Lung microvascular endothelial cell (primary cell): ENCODE measurements at places on chromosomes 7 and 10. TPM values are rescaled to one million over a fixed set of nuclear protein-coding genes. Genes with fewer than 3 reads are reported as not detected.

GRCh38 chr10:133325440-133326222 is 11.1 kb downstream of the CALY start:
- DNase-seq, result no peak

DNA sequence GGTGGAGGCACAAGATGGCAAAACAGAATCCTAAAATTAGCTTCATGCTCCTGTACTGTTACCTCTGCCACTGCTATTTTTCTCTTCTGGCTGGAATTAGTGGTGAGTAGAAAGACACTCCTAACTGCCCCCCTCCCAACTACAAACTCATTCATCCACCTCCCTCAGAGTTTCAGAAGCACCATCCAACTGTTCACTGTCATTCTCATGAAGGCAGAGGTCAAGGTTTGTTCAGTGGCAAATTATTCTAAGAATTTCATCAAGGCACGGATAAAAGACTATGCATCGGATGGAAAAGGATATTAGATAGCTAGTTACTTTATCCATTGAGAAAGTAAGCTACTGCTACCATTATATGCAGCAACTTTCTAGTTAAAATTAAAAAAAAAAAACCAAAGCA is 59.7 kb downstream of the LRGUK start:
- DNase-seq, result no peak

DNA sequence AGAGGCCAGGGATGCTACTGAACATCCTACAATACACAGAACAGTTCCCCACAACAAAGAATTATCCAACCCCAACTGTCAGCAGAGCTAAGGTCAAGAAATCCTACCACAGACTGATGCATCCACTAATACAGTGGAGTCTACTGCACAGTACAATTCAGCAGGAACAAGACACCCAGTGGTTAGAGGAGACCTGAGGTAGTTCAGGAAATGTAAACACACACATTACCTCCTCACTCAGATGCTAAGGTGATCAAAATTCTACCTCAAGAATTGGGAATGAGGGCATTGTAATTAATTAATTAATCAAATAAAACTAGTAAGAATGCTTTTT is 91.4 kb downstream of the ZFAND4 start:
- no peak for DNase-seq

- DNase-seq, result peak; percentile 75
Measured at GRCh38 chr10:127853868-127854768, 38.6 kb downstream of the CLRN3 start.

DNA sequence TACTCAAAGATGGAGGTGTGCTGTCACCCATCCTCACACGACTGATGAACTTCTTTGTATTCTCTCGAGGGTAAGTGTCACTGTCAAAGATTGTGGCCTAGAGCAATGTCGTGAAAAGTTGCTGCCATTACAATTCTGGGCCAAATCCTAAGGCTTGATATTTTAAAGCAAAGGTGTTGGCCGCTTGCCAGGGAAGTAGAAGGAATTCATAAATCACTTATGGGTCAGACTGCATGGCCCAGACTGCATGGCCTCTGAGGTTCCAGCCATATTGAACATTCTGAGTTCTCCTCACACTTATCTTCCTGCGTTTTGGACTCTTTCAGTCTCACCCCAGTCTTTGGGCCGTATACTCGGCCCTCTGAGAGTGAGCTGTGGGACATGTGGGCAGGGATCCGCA is 8.6 kb downstream of the MEST start:
- DNase-seq, result no peak

DNA sequence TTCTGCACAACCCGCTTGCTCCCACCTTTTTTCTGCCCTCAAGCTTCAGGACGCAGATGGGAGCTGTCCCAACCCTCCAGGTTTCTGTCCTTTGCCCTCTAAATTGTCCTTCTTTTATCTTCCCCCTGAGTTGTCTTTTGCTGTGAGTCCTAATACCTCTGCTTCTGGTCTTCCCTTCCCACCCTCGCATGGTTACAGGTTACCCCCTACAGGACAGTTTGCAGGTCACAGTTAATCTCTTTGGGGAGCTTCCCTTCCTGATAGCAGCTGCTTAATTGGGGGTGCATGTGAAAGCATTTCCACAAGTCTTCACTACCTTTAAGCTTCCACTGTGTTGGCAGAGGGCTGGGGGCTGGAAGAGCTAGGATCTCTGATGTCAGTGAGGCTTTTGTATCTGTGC is 121.5 kb upstream of the CXCL12 start:
- no peak for DNase-seq

DNA sequence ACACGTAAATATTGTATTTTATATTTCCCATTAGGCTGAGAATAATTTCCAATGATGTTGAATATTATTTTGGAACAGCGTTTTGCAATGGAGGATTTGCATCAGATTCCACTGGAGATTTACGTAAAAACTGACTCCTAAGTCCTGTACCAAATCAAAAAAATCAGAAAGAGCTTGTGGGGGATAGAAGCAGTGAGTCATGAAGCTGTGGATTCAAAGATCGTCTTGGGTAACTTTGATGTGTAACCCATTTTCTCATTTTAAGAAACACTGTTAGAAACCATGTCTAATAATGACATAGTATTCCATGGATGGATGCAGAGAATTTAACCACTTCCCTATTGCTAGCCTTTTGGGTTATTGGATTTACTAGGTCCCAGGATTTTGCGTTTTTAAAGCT is 158.6 kb downstream of the INHBA start:
- DNase-seq, result no peak

- no peak for DNase-seq
Measured at GRCh38 chr10:68330852-68331454, 911 bp upstream of the HNRNPH3 start.

DNA sequence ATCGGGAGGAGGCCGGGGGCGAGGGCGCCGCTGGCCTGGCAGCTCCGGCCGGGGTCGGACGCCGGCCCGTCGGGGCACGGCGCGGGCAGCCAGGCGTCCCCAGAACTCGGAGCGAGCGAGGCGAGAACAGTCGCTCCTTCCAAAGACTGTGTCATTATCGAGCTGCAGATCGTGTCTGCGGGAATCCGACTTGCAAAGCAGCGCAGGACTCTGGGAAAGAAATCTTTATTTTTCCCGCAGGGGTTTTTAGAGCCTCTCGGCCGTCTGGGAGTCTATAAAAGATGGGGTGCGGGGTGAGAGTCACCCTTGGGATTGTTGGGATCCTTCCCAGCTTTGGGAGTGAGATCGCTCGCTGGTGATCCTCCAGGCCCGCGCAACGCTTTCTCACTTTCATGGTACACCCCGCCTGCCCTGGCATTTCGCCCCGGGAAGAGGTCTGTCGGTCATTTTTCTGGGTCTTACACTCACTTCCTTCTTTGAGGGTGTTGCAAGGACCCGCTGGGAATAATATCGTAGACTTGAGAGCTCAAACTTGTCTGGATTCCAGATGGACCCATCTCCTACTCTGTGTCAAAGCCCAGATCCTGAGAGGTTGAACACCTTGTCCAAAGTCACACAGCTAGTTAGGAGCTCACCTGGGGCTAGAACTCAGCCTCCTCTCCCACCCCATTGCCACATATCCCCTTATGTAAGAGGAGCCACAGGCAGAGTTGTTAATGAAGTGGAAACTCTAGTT is 1.0 kb downstream of the UBTD1 start:
- peak; percentile 13 for DNase-seq

DNA sequence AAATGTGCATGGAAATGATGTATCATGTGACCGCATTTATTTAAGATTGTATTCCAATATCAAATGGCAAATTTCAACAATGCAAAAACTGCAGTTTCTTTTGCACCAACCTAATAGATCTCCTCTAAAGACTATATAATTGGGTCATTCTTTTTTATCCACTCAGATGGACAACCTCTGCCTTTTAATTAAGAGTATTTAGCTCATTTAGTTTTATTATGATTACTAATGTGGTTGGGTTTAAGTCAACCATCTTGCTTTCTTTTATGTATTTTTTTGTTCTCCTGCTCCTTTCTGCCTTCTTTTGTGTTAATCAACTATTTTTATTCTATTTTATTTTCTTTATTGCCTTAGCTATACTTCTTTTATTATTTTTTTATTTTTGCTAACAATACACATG is 468.5 kb upstream of the MKI67 start:
- DNase-seq, result no peak

- no peak for DNase-seq
Measured at GRCh38 chr7:55028011-55028410, 9.2 kb downstream of the EGFR start.

- DNase-seq, result no peak
Measured at GRCh38 chr7:33399528-33400213, 270.3 kb downstream of the BBS9 start.

GRCh38 chr10:89414146-89414878 is at the start of gene IFIT5:
Gene IFIT5, plus strand, starts transcription at chr10:89414568. Its CDS starts 231 bp downstream, at chr10:89414799.
- DNase-seq, result peak; percentile 84

SLC39A12 gene
- total RNA-seq, result under 0.01 TPM in 1 of 2 replicates, not detected in the other

CDK14 gene
- total RNA-seq, result 1.6 and 3.5 TPM in 2 replicates

STEAP2 gene
- total RNA-seq, result under 0.01 and 2.0 TPM in 2 replicates

C10orf67 gene
- total RNA-seq, result not detected in 2 replicates

OPN4 gene
- not detected in 2 replicates for total RNA-seq

ASAH2 gene
- total RNA-seq, result 0.22 and 0.79 TPM in 2 replicates

AS3MT gene
- 0.60 and 0.65 TPM in 2 replicates for total RNA-seq

ASB13 gene
- 12.9 and 18.5 TPM in 2 replicates for total RNA-seq

ASB10 gene
- not detected in 2 replicates for total RNA-seq

KLLN gene
- total RNA-seq, result 0.20 and 0.22 TPM in 2 replicates
